IMR-90 (cell line): ENCODE measurements at places on chromosomes 3 and 15.

DNA sequence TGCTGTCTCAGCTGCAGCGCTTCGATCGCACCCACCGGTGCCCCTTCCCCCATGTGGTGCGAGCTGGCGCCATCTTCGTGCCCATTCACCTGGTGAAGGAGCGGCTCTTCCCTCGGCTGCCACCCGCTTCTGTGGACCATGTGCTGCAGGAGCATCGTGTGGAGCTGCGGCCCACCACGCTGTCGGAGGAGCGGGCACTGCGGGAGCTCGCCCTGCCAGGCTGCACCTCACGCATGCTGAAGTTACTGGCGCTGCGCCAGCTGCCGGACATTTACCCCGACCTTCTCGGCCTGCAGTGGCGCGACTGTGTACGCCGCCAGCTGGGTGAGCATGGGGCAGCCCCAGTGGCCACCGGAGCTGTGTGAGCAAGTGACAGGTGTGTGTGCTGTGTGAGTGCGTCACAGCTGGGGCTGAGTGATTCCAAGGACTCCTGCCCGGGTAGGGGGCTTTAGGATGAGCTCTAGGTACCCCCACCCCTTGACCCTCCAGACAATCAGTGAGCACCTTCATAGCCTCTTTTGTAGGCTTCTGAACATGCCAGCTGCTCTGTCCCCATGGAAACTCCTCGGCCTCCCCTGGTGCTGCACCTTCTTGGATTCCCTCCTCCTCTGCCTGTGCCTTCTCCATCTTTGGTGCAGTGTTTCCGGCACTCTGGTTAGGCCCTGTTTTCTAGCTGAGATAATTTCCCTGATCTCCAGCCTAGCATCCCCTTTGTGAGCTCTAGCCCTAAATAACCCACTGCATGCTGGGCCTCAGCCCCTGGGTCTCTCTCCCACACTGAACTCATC lies 7.0 kb downstream of the C15orf39 start:
- no peak for DNase-seq

DNA sequence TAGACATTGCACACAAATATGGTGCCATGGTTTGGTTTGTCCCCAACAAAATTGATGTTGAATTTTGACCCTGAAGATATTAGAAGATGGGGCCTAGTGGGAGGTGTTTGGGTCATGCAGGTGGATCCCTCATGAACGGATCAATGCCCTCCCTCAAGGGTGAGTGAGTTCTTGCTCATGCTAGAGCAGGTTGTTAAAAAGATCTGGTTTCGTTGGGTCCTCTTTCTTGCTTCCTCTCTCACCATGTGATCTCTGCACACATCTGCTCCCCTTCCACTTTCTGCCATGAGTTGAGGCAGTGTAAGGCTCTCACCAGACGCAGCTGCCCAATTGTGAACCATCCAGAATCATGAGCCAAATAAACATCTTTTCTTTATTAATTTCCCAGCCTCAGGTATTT lies 87.8 kb upstream of the MDFIC2 start:
- DNase-seq: no peak

DNA sequence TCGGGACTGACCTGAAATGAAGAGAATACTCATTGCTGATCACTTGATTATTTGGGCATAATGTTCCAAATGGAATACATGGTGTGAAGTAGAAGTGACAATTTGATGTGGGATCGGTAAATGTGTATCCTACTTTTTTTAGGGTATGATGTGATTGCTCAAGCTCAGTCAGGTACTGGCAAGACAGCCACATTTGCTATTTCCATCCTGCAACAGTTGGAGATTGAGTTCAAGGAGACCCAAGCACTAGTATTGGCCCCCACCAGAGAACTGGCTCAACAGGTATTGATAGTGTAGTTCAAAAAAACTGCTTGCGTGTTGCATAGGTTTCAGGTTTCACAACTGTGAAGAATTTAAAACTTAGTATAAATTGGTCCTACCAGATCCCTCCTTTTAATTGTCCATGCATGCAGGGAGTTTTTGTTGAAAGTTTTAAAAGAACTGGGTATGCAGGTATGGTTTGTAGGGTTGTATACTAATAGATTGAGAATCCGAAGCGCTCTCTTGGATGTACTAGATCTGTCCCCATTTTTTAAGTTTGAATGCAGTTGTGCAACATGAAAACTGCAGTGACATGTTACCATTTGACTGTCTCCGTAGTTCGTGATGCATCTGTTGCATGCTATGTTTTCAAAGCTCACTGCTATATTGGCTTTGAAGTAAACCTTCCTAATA lies 1.6 kb downstream of the EIF4A2 start:
- no peak for DNase-seq

GRCh38 chr3:192435241-192435640 lies 292.1 kb downstream of the FGF12 start:
- no peak for DNase-seq

DNA sequence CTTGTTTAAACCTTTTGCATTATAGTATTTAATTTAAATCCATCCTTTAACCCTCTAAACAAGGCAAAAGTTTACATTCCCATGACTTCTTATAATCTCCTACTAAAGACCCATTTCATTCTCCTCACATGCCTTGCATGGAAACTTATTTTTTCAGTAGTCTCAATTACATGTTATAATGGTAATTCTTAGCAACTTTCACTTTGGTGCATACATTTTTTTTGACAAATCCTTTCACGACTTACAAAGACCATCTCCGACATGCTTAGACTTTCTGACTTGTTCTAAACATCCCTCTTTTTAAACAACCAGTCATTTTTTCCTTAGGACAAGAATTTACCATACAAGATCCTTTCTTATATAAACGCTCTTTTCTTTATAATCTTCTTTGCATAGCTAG lies 615.4 kb upstream of the GBE1 start:
- DNase-seq: no peak

- no peak for DNase-seq
Observed at GRCh38 chr15:80706161-80706560, 11.1 kb downstream of the ABHD17C start.

DNA sequence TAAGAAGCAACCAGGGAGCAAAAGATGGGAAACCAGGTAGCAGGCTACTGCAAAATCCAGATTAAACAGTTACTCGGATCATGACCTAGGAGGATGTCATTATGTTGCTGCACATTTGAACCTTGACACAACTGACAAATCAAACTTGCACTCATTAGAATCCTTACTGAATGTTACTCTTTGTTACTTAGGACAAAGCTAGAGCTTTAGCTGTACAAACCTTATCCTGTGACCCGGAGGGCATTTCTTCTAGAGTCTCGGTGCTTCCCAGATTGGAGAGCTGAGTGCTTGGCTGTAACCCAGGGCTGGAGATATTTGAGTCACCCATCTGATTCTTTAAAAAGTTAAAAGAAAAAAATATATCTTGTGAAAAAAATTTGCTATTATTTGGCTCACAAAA lies 43.4 kb downstream of the DCP1A start:
- peak; percentile 11 for DNase-seq

- no peak for DNase-seq
Observed at GRCh38 chr15:89487791-89488190, 8.6 kb downstream of the RHCG start.

GRCh38 chr15:67409175-67409574 lies 111.8 kb upstream of the C15orf61 start:
- no peak for DNase-seq

- DNase-seq: no peak
Observed at GRCh38 chr3:178277605-178278004, 258.6 kb upstream of the KCNMB2 start.

DNA sequence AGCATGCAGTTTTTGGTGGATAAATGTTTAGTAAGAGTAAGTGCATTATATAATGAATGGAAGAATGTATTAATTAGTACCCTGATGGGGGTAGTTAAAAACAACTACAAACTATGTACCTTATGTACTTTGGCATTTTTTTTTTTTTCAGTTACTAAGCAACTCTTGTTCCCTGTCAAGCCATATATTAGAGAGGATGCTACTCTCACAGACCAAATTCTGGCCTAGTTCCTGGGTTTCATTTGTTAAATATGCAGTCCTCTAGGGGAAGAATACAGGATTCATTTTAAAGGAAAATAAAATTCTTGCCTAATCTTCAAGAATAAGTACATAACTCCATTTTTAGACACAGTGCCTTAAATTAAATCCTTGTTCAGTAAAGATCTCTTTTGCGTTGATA lies 16.9 kb downstream of the FAM98B start:
- peak; percentile 15 for DNase-seq

DNA sequence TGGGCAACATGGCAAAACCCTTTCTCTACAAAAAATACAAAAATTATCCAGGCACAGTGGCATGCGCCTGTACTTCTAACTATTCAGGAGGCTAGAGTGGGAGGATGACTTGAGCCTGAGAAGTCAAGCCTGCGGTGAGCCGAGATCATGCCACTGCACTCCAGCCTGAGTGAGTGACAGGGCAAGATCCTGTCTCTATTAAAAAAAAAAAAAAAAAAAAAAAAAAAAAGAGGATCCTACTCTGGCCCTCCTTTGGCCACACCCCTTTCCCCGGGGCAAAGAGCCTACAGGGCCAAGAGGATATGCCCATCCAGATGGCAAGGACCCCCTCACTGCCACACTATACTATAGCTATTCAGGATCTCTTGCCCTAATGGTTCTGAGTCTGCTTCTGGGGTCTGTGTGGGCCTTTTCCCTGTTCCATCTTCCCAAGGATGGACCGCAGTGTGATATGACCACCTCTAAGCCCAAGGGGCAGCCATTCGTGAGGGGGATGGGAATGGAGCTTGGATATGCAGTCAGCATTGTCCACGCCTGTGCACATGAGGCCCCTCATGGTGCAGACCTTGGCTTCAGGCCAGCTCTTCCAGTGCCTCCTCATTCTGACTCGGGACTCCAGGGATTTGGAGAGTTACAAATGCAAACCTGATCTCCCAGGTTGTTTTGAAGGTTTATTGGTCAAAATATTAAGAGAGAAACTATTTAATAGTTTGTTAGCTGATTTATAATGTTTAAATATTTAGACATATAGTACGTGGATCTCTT lies 7.3 kb downstream of the TYRO3 start:
- no peak for DNase-seq

- no peak for DNase-seq
Observed at GRCh38 chr15:39461536-39462130, 119.2 kb upstream of the THBS1 start.

GRCh38 chr15:77009646-77010311 lies 14.9 kb downstream of the PSTPIP1 start:
- peak; percentile 14 for DNase-seq

DNA sequence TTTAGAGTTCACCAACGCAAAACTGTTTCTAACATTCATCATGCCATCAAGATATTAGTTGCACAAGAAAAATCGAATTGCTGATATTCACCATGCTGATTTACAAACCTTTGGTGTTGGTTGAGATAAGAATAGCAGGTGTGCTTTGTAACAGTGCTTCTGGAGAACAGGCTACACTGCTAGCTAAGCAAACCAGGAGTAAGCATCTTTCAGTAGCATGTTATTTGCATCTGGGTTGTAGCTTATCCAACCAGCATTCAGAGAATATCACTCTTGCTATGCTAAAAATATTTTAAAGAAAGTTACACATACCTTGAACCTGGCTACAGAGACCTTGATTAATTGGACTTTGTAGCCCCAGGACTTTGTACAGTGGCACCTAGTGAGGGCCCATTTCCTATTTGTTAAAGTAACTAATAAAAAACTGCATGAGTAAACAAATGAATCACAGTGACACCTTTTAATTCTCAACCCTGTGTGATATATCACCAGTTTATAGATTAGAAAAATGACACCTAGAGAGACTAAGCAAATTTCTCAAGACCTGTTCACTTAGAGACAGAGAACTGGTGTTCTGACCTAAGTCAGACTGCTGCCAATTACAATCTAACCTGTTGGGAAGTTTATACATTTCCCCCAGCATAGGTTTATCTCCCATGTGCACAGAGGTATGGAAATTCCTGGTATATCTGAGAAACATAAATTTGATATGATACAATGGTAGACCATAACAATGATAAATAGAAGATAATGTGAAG lies 435.5 kb upstream of the TGFBR2 start:
- no peak for DNase-seq

- DNase-seq: no peak
Observed at GRCh38 chr15:42729409-42729808, 7.5 kb downstream of the CDAN1 start.

DNA sequence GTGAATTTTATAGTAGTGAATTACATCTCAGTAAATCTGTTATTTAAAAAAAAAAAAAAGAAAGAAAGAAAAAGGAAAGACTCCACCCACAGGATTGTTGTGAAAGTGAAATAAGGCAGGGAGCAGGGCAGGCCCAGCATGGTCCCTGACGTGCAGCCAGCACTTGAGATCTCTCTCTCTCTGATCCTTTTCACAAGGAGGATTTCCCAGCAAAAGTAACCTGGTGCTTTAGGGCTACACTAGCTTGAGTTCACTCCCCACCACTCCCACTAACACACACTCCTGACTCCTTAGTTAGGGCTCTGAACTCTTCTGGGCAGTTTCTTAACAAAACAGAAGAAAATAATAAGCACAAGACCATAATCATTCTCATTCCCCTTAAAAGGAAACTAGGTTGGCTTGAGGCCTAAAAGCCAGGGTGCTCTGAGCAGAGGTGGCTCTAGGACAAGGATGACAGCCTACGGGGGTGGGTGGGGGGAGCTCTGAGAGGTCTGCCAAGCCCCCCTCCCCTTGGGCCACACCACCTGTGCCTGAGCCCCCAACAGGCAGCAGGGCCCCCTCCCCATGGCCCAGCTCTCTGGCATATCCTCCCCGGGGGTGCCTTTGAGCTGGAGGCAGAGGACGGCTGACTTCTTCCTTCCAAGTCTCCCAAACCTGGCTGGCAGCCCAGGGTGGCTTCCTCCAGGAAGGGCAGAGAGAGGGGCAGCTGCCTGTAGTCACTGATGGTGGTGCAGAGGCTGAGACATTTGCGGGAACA lies 856 bp downstream of the TMEM40 start:
- DNase-seq: peak; percentile 67

DNA sequence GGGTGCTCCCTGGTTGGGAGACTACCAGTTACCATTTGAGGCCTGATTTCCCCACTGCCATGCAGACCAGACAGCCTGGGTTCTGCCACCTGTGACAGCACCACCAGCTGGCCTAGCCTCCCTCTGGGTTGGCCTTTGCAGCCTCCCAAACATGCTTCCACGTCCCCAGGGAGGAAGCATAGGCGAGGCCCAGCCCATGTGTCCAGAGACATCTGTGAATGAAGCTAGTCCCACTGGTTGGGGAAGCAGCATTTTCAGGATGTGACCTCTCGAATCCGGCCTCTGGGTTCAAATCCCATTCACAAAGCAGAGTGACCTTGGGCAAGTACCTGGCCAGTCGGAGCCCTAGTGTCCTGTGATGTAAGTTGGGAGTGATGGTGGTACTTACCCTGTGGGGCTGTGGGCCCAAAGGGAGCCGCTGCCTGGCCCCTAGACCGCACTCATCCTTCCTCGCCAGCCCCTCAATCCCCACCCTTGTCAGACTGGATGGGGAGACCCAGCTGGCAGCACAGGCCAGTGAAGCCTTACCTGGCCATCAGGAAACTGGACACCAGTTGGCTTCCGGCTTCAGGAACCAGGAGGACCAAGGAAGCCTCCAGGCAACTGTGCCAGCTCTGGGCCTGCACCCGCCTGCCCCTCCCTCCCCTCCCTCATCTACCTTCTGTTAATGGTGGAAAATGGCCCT lies 6.0 kb downstream of the KLF15 start:
- no peak for DNase-seq

- no peak for DNase-seq
Observed at GRCh38 chr3:193140381-193140780, 100.6 kb upstream of the PLAAT1 start.

GRCh38 chr3:15108082-15108545 lies 9.2 kb upstream of the RBSN start:
- DNase-seq: peak; percentile 69
